ENCODE measurements at places on chromosomes 2 and 18.

GRCh38 chr2:118945881-118946280 lies 3.9 kb downstream of the MARCO start:
- H3K4me3 ChIP-seq = no peak overlapping the region
- DNase-seq = no peak
- no peaks in the 10 kb centered on the region for H3K4me1 ChIP-seq
- no peak overlapping the region for H3K27ac ChIP-seq

DNA sequence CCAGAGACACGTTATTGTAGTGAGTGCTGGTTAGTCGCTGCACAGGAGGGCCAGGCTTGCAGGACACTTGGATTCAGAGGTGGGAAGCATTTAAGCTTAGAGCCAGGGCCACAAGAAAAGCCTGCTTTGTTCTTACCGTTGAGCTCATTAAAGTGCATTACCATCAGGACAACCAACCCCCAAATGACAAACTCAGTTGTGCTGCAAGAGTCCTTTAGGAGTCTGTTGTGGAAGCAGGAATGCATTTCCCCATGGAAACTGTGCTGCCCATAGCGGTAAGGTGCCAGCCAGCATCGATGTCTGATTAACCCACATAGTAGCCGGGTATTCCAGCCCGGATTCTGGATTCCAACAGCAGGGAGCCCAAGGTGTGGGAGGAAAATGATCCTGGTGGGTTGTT lies 23.4 kb upstream of the REEP1 start:
- no peak for DNase-seq
- no peaks in the 10 kb centered on the region for H3K27me3 ChIP-seq
- H3K4me3 ChIP-seq = no peak overlapping the region
- no peaks in the 10 kb centered on the region for H3K36me3 ChIP-seq

DNA sequence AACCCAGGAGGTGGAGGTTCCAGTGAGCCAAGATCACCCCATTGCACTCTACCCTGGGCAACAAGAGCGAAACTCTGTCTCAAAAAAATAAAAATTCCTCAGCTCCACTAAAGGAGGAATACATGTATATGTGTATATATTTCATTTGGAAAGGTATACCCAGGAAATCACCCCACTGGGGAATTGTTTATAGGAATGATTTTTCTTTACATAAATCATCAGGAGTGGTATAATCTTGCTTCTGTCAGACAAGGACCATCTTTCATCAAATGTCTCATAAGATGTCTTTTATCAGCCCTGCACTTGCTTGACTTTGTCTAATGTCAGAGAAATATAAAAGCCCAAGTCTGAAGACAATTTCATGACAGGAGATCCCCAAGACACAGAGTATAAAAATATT lies 709.1 kb downstream of the LRRTM4 start:
- H3K27ac ChIP-seq = no peak overlapping the region
- no peak for DNase-seq
- H3K36me3 ChIP-seq = no peaks in the 10 kb centered on the region
- no peaks in the 10 kb centered on the region for H3K4me1 ChIP-seq
- H3K27me3 ChIP-seq = no peaks in the 10 kb centered on the region

- no peak overlapping the region for H3K4me3 ChIP-seq
- H3K27me3 ChIP-seq = no peaks in the 10 kb centered on the region
- H3K4me1 ChIP-seq = no peaks in the 10 kb centered on the region
- no peaks in the 10 kb centered on the region for H3K36me3 ChIP-seq
Observed at GRCh38 chr2:206831442-206831995, 66.1 kb downstream of the FASTKD2 start.
